Stimulated activated CD8-positive, alpha-beta memory T cell treated with anti-CD3 and anti-CD28 coated beads, Interleukin-12 subunit alpha, Interleukin-12 subunit beta, amount 100 ng/mL, for 1 hour (primary cell): ENCODE measurements at places on chromosomes 3 and 15.

GRCh38 chr3:121072133-121072532, 164.1 kb downstream of the STXBP5L start:
- no peak for DNase-seq

DNA sequence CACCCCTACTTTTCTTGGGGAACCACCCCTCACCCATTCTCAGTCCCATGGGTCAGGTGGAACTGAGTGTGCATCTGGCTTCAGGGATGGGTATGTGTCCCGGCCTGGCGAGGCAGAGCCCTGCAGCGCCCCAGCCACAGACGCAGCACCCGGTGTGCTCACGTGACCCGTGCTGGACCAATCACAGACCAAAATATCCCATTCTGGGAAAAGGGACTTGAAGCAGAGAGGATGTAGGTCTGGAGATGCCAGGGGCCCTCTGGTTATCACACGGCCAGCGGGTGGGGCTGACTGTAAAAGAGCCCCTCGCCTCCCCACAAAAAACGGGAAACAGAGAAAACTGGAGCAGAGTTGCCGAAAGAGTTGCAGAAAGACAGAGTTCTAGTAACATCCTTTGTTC, 138.0 kb upstream of the RAD18 start:
- DNase-seq, result no peak

GRCh38 chr15:100400996-100401395, 59.2 kb upstream of the ADAMTS17 start:
- DNase-seq, result no peak

GRCh38 chr3:139326707-139327106, 17.1 kb upstream of the MRPS22 start:
- no peak for DNase-seq

DNA sequence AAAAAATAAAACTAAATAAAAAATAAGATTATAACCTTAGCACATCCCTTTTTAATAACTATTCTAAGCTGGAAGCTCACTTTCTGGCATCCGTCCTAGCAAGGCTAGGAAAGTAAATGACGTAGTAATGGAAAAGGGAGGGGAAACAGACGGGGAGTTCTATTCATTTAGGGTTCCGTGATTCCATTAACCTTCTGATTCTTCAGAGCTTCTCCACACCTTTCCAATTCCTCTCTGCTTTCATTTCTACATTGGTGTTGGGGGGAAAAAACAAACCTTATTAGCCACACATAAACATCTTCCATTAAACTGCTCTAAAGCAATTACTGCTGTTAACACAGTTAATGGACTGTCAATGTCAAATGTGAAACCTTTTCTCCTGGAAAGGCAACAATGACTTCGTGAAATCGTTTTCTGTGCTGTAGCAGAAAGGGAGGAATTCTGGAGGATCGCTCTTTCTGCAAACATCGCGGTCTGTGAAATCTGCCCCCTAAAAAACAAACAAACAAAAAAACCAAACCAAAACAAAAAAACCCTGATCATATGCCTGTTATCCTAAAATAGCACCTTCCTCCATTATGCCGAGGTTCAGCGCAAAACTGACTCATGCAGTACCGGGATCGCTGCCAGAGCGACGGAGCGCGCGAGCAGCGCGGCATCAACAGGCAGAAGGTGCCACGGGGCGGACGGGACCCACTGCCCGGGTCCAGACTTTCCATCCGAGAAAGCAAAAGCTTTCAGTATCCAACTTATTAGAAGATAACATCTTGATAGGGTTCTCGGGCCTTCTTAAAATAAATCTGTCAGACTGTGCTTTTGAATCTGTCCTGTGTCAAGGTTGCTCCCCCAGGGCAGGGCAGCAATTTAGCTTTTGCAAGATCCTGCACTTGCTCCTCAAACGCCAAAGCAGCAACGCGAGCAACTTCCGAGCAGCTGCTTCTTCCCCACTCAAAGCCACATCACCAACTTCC, 156.2 kb downstream of the FGF12 start:
- no peak for DNase-seq

- DNase-seq, result no peak
These were observed 34.4 kb downstream of the ALDH1L1 start for GRCh38 chr3:126146034-126146433.

GRCh38 chr15:32656496-32656895, 15.0 kb downstream of the SCG5 start:
- DNase-seq, result no peak

- no peak for DNase-seq
These were observed 39.7 kb downstream of the NPTN start for GRCh38 chr15:73593304-73594074.

GRCh38 chr15:96893159-96893906, 562.8 kb downstream of the NR2F2 start:
- no peak for DNase-seq

- no peak for DNase-seq
These were observed 79.4 kb downstream of the B3GNT5 start for GRCh38 chr3:183332487-183332886.

GRCh38 chr3:57805674-57806073, 49.6 kb downstream of the SLMAP start:
- DNase-seq, result no peak

- no peak for DNase-seq
These were observed 23.8 kb upstream of the TM2D3 start for GRCh38 chr15:101675796-101676582.

GRCh38 chr15:66404532-66404931, 17.8 kb downstream of the MAP2K1 start:
- DNase-seq, result no peak

DNA sequence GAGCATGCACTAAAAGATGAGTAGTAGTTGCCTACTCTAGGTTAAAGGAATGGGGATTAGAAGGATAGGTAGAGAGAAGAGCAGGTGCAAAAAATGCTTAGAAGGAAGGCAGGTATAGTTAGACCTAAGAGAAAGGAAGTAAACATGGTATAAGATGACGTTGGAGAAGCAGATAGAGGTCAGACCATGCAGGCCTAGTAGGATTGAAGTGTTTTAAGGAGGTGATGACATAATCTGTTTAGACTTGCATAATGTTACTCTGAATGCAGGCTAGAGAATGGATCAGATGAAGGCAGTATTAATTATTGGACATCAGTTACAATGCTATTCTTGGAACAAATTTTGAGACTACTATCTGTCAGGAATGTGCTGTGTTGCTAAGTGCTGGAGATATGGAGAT, 11.1 kb upstream of the ECT2 start:
- DNase-seq, result no peak

DNA sequence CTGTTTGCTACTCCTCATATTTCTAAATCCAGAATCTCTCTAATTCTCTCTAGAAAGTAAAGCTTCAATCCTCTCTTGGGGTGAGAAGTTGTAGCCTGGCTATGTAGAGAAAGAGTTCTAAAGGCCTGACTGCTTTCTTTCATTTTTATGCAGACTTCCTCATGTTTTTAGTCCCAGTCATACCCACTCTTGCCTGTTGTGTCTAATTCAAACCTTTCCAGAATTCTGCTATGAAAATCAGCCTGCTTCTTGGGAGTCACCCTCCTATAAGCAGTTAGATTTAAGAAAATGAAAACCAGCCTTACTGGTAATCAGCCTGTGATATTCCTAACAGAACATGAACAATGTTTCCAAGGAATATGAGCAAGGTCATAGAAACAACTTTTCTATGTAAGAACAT, 14.8 kb upstream of the ZNF639 start:
- no peak for DNase-seq

- DNase-seq, result no peak
These were observed 338.0 kb downstream of the SHQ1 start for GRCh38 chr3:72510247-72510646.

GRCh38 chr15:59924812-59925522, 79.1 kb upstream of the FOXB1 start:
- DNase-seq, result no peak

DNA sequence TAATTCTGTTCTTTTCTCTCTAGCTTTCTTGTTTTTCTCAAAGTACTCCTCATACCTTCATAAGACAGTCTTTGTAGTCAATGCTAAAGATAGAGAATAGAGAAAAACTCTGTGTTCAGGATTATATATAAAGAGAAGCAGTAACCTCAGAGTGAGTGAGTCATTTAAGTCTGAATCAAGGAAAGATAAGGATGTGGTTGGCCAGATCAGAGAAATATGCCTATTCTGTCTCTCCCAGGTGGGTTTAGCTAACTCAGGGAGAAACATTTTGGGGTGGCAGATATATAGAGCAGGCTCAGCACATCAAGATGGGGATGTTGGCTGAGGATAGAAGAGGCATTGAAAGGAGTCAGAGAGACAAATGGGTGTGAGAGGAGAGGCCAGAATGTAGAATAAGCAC, 31.4 kb downstream of the GTF2E1 start:
- no peak for DNase-seq

DNA sequence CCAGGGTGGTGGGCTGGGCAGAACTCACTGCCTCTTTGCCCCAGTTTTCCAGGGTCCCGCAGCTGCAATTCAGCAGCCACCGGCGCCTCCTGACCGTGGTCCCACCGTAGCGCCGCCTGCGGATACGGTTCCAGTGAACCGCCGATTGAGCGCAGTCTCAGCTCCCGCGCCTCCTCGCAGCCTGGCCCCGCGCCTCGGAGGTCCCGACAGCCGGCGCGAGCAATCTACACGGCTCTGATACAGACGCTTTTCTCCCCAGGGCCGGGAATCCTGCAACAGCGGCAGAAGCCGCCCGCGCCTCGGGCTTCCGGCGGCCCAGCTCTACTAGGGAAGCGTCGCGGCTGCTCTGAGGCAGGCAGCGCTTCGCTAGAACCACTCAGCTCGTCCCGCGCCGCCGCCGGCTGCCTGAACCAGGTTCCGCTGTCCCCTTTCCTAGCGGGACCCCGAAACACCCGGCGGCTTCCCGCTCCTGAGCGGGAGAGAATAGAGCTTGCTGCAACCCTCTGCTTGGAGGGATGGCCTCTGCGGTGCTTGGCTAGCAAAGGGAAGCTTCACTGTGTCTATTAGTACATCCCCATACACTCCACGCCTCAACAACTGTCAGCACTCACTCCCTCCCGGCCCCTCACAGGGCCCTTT, 3.1 kb downstream of the FOXL2NB start:
- DNase-seq, result no peak

- DNase-seq, result no peak
These were observed 159.4 kb downstream of the TMEM108 start for GRCh38 chr3:133197619-133198018.

- DNase-seq, result no peak
These were observed 114.3 kb downstream of the MFSD1 start for GRCh38 chr3:158916111-158916510.

DNA sequence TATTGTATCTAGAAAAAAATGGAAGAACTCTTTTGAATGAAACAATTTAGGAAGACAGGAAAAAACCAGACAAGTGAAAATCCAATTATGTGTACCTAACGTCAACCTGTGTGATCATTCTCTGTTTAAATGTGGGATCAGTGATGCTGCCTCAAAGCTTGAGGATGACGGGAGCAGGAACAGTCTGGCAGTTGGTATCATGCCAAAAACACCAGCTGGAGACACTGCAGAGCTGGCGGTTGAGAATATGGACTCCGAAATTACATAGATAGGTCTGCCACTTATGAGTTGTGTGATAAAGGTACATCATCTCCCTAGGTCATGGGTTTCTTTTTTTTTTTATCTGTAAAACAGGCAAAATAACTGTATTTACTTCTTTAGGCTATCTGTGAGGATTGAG, 480.5 kb downstream of the CNTN4 start:
- DNase-seq, result no peak

DNA sequence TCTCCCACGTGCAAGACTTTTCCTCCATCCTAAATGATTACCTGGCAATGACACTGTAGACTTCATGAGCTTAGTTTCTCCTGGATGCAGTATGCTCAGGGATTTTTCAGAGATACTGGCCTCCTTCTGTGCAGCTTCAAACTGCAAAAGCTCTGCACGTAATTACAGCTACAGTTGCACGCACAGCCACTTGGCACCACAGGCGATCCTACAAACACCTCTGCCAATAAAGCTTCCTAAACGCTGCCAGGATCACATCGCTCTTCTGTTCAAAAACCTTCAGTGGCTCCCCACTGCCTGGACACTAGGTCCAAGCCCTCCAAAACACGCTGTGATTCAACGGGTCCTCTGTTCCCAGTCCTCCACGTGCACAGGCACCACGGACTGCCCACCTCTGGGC, 49.5 kb downstream of the NUP210 start:
- no peak for DNase-seq

GRCh38 chr15:63023351-63023945, 19.1 kb upstream of the TPM1 start:
- no peak for DNase-seq

DNA sequence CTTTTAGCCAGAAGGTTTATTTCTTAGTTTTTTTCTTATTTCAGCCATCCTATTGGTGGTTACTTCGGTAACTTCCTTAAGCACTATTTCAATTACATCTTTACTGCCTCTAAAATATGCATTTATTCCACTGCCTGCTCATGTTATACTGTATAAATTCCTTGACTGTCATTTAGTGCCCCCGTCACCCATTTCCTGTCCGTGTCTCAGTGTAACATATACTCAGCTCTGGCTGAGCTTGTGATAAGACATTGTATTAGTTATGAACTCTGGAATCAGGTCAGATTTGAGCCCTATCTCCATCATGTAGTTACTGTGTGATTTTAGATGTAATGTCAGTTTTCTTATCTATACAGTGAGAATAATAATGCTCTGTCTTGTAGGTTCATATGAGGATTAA, 24.2 kb downstream of the PIAS1 start:
- DNase-seq, result no peak

GRCh38 chr3:128929364-128929763, 49.9 kb downstream of the ACAD9 start:
- DNase-seq, result no peak

- DNase-seq, result no peak
These were observed 326.8 kb downstream of the TUSC7 start for GRCh38 chr3:117036259-117036799.

GRCh38 chr3:71862371-71863140, 77.6 kb upstream of the PROK2 start:
- DNase-seq, result no peak

GRCh38 chr15:83282776-83283137, 1.7 kb downstream of the BNC1 start:
- DNase-seq, result no peak

GRCh38 chr3:155739154-155739553, 5.7 kb downstream of the PLCH1 start:
- no peak for DNase-seq
